ENCODE measurements at places on chromosomes 11 and 22. TPM values are rescaled to one million over a fixed set of nuclear protein-coding genes. Genes with fewer than 3 reads are reported as not detected.
A peak's percentile ranks its signal among the peaks of the same experiment; 100 is the strongest.

The LDHAL6A gene
- 0.62 TPM for total RNA-seq

DNA sequence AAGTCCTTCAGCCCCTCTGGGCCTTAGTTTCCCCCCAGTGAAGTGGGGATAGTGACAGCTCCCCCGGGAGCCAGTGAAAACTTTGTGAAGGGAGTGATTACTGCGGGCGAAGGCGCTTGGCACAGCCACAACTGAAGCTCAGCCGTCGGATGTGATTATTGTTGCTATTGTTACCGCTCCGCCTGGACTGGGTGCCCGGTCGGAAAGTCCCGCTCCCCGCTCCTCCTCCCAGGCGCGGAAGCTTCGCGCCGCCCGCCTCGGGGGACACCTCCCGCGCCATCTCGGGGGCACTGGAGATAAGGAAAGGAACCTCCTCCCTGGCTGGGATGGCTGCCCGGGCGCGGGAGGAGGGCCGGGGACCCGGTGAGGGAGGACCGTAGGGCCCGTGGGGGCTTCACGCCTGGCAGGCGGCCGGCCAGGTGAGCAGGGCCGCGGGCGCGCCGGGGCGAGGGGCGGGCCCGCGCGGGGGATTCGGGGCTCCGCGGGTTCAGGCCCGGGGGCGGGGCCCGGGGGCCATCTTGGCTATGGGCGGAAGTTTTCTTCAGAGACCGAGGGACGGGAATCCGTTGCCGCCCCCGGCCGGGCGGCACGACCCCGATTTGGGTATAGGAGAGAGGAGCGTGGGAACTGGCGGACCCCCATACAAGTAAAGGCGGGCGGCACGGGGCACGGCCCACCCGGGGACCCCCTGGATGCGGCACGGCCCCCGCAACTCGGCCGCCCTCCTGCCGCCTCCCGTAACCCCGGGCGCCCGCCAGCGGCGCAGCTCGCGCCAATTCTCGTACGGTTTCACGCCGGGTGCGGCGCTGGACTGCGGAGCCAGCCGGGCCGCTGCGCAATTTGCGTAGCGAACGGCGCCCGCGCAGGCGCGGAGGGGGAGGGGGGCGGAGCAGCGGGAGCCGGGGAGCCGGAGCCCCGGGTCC is at the start of gene GPR137:
TSS of gene GPR137 (plus strand) at position 887 of the 923 bp plus-strand sequence. CDS start 677 bp downstream, outside the sequence.
- peak; percentile 86 for DNase-seq

GRCh38 chr11:125874556-125875124 is 12.8 kb upstream of the HYLS1 start:
- DNase-seq = no peak

DNA sequence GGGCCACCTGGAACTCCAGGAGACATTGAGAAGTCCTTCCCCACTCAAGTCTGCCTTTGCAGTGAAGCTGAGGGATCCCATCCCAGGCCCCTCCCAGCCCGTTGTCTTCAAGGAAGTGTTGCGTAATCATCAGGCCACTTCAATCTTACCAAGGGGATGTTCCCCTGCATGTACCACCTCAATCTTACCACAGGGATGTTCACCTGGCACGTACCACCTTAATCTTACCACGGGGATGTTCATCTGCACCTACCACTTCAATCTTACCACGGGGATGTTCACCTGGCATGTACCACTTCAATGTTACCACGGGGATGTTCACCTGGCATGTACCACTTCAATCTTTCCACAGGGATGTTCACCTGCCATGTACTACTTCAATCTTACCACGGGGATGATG is 108.0 kb upstream of the SYN3 start:
- no peak for DNase-seq

The SCUBE1 gene
- 1.3 TPM for total RNA-seq
